ENCODE measurements at places on chromosomes 5 and 9. TPM values are rescaled to one million over a fixed set of nuclear protein-coding genes. Genes with fewer than 3 reads are reported as not detected.
A peak's percentile ranks its signal among the peaks of the same experiment; 100 is the strongest.

BSPRY gene
- polyA plus RNA-seq = 2.1 TPM

GRIA1 gene
- 1.6 TPM for polyA plus RNA-seq

GRCh38 chr5:1225081-1225480 is at the start of gene SLC6A18:
Gene SLC6A18 (plus strand): TSS chr5:1225381. CDS start chr5:1225478, 97 bp downstream.
- DNase-seq = no peak

DNA sequence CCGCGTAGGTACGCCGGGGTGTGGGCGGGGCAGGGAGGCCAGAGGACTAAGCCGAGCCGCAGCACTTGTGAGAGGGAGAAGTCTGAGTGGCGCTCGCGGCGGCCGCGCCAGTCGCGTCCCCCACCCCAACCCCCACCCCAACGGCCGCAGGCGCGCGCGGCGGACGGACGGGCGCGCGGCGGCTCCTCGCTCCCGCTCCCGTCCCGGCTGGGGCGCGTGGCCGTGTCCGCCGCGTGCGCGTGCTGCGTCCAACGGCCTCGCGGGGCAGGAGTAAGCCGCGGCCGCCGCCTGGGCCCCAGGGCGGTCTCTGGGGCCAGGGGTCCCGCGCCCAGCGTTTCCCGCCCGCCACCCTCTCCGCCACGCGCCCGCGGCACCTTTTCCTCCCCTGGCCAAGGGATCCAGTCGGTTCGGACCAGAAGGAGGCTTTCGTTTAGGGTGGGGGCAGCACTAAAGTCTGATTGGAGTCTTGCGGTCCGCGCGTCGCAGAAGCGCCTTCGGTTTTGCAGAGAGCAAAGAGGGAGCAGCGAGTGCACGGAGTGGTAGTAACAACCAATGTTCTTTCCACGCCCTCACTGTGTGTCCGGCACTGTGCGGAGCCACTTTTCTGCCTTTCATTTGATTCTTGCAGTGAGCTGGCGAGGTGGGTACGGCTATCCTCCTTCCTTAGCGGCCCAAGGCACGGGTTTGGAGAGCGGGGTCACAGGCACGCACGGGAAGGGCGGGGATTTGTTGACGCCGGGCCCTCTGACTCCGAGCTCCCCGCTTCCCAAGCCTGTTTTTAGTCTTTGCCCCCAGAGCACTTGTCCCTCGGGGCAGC is 483 bp downstream of the G3BP1 start:
- DNase-seq = peak; percentile 59

- DNase-seq = no peak
Observed at GRCh38 chr5:134523543-134524271, 1.8 kb upstream of the JADE2 start.

GRCh38 chr5:179188636-179189035 is 128.5 kb downstream of the ZNF354C start:
- no peak for DNase-seq

DNA sequence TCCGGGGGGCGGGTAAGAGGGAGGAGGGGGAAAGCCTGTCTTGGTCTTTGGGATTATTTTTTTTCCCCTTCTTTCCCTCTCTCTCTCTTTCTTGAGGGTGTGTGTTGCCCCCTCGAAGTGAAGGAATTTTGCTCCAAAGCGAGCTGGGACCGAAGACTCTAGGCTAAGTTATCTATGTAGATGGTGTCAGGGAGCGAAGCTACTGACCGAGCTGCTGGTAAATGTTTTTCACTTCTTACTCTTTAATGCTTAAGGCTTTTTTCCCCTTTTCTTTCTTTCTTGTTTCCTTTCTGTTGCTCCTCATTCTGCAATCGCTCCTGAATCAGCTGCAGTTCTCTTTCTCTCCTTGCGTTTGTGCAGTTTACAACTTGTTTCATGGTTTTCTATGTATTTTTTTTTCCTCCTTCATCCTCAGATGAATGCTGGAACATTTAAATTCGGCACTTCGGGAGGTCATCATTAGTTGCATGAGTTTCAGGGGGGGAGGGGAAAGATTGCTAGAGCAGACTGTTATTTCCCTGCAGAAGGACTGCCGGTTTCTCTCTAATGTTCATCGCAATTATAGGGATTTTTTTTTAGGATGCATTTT is 1312.0 kb upstream of the WWC1 start:
- no peak for DNase-seq
